ENCODE measurements at places on chromosomes 3 and 15.

DNA sequence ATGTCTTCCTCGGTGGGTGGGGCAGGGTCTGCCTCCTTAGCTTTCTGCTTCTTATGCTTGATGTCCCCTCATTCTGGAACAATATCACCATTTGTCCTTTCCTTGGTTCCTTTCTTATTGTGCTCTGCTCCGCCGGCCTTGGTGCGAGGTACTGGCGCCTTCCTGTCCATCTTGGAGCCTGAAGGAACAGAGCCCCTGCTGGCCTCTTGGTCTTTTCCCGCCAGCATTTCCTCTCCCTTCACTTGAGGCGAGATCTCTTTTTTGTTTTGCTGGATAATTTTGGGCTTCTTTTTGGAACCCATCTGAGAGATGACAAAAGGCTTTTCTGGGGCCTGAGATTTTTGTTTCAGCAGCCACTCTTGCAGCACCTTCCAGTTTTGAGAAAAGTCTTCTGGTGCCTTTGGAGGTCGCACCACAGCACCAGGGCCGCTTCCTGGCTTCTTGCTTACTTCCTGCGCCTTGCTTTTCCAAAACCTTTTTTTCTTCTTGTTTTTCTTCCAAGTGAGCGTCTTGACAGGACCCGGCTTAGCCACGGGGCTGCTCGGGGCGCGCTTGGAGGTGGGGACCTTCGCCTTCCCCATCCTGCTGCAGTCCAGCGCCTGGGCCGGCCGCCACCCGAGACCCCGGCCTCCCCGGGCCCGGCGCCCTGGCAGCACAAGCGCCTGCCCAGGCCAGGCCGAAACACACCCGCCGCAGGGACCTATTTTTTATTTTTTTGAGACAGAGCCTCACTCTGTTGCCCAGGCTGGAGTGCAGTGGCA is 127.1 kb downstream of the KLF13 start:
- DNase-seq, result no peak

DNA sequence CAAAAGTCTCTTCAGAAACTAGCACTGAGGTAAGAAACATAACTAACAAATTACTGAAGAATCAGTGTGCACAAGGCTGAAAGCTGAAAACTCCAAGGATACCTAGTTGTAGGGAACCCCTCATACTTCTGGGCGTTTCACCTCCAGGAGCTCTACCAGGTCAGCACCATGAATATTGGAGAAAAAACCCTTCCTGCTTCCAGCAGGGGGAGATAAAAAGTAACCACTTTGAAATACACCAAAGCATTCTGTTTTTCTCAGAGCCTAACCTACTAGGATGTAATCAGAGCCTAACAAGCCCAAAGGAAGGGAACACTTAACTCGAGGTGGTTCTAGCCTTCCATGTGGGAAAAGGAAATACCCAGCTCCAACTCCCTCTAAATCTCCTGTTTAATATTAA is 175.8 kb upstream of the MME start:
- DNase-seq, result no peak

GRCh38 chr3:11393401-11393800 is 121.2 kb downstream of the ATG7 start:
- no peak for DNase-seq

GRCh38 chr3:183460081-183461055 is 31.9 kb upstream of the MCF2L2 start:
- DNase-seq, result no peak

GRCh38 chr3:16800361-16800760 is 84.4 kb upstream of the PLCL2 start:
- no peak for DNase-seq

DNA sequence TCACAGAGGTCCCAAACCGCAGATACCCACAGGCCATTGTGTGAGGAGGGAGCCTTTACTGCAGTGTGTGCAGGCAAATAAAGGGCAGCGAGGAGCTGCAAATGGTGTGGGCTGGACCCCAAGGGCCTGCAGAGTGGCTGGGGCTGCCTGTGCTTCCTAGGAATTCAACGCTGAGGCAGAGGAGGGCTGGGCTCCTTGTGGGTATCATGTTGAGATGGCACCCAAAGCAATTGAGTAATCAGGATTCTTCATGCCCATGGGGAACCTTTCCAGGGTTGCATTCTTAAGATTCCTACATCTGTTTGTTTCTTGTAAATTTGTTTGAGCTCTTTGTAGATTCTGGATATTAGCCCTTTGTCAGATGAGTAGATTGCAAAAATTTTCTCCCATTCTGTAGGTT is 85.4 kb upstream of the LIPC start:
- no peak for DNase-seq

DNA sequence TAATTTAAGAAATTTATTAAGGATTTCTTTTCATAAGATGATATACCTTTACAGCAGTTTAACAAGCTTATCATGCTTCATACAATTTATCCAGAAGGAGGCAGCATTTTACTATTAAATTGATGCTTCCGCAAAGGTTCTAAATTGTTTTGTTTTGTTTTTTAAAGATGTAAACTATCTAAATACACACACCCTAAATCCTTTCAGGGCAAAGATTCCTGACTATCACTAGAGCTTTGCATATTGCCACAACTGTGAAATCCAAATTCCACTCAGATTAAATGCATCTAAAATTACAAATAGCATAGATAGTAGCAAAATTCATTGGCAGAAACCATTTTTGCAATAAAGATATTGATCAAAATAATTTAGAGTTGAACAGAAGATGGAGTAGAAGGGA is 44.5 kb upstream of the CCNL1 start:
- peak; percentile 11 for DNase-seq

GRCh38 chr15:88878720-88879184 is 16.6 kb downstream of the HAPLN3 start:
- no peak for DNase-seq

DNA sequence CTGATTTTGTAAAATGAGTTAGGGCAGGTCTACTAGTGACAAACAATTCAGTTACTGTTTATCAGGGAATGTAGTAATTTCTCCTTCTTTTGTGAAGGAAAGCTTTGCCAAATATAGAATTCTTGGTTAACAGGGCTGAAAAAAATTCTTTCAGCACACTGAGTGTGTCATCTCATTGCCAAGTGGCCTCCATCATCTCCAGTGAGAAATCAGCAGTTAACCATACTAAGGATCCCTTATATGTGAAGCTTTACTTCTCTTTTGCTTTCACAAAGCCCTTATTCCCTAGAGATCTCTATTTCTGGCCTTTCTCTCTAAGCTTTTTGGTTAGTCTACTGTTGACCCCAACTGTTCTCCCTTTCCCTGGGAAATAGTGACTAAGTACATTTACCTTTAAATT is 269.1 kb downstream of the SCAPER start:
- DNase-seq, result no peak

GRCh38 chr3:77690284-77690845 is 650.5 kb downstream of the ROBO2 start:
- no peak for DNase-seq

- DNase-seq, result peak; percentile 90
Measured at GRCh38 chr3:73516631-73517030, 108.1 kb downstream of the PDZRN3 start.

- DNase-seq, result no peak
Measured at GRCh38 chr3:126937973-126938372, 44.9 kb upstream of the PLXNA1 start.

GRCh38 chr3:23389686-23390085 is 186.6 kb downstream of the UBE2E2 start:
- no peak for DNase-seq

DNA sequence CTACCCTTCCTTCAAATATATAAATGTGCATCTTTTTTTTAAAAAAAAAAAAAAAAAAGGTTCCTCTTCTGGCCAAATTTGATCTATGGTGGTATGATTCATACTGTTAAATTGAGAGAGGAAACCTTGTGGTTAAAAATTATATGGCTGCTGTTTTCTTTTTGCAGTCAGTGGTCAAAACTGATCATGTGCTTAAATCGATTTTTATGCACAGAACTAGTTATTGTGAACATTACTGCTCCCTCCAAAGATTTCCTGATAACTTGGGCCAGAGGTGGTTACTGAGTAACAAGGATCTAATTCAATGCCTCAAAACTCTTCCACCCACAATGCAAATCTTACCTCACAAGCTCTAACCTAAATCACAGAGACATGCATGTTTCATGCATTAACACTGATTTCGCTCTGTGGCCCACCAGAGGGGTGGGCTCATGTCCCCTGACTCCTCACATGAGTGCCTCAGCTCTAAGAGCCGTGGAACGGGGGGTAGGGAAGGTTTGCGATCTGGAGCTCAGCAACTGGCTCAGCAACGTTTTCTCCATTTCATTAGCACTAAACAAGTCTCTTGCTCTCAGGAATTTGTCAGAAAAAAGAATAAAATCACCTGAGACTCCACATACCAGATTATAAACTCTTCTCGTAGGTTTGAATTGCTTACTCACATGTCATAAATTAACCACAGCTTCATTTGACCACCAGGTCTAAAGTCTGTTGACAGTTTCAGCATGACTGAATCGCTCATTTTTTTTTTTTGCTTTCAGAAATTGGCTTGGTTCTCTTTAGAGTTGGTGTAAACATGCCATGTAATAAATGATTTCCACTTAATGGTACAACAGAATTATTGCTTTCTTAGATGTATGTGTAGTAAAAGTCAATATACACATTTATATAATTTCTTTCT is 280.4 kb downstream of the CD47 start:
- DNase-seq, result no peak

GRCh38 chr3:72462595-72463011 is 385.6 kb downstream of the SHQ1 start:
- DNase-seq, result no peak

DNA sequence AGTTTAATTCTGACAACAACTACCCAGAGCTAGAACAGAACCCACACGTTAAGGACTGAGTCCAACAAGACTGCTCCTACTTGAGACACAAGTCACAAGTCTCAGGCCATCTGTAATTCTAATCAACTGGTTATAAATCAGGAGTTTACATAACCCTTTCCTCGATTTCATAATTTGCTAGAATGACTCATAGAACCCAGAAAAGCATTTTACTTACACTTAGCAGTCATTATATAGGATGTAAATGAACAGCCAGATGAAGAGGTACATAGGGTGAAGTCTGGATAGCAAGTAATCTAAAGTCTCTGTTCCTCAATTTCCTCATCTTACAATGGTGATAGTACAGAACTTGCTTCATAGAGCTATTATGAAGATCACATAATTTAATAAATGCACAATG is 1018.2 kb downstream of the DIPK2A start:
- no peak for DNase-seq

DNA sequence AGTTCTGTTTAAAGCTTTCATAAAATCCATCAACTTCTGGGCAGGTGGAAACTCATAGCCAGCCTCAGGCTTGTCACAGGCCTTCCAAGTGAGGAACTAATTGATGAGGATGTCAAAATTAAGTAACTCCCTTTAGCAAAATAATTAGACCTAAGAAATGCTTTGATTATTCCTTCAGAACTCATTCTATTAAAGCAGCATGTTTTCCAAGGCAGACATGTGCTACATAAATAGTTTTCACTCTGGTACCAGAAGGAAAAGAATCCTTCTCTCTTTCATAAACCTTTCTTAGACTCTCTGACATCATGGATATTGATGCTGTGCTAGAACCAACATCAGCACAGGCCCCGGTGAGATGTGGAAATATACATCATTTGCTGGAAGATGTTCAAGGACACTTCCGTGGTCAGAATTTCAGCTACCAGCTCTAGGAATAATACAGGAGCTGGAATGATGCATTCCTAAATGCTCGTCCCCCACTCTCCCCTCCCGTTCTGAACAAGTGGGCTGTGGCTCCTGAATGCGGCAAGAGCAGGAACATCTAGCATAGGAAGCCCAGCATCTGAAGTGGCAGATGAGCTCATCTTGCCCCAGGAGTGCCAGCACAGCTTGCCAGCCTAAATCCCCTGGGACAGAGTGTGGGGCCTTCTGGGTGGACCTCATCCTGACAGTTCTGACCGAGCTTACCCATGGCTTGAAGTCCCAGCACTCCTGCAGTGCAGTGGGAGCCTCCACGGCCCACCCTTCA is 82.4 kb downstream of the WWTR1 start:
- DNase-seq, result no peak

GRCh38 chr3:171115667-171116066 is 89.1 kb upstream of the SLC2A2 start:
- DNase-seq, result no peak

DNA sequence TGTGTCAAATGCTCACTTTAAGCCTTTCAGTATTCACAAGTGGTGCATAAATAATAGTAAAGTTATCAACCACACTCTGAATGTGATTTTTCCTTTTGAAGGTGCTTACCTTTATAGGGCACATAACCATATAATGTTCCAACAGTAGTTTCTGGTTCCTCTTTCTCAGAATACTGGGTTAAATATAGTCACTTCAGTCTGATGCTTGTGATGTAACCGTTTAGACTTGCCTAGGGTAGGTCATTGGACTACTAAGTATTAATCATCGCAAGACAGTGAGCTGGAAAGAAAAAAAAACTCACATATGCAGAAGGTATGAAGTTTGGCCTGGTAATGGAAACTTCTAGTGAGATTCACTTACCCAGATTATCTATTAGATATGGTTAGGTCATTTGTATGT is 1.9 kb downstream of the KBTBD8 start:
- DNase-seq, result no peak

DNA sequence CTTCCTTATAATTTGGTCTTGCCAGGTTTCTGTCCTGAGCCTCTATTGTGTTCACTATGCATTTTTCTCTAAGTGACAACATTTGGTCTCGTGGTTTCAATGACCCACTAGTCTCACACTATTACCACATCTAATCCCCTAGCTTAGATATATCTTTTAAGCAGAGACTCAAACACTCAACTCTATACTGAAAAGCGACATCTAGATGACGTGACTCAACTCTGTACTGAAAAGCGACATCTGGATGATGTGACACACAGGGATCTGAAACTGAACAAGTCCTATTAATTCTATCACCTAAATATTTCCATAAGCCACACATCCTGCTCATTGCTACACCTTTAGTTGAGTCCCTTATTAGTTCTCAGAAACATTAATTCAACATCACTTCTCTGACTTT is 141.7 kb upstream of the MBNL1 start:
- DNase-seq, result no peak

GRCh38 chr15:26453914-26454313 is 319.0 kb downstream of the GABRB3 start:
- DNase-seq, result no peak

- no peak for DNase-seq
Measured at GRCh38 chr3:72047221-72047871, 262.4 kb upstream of the PROK2 start.

GRCh38 chr3:36993326-36994283 is at the start of gene MLH1:
TSS of gene MLH1 (plus strand) at chr3:36993518. CDS start at chr3:36993548, 30 bp downstream.
- DNase-seq, result peak; percentile 100

DNA sequence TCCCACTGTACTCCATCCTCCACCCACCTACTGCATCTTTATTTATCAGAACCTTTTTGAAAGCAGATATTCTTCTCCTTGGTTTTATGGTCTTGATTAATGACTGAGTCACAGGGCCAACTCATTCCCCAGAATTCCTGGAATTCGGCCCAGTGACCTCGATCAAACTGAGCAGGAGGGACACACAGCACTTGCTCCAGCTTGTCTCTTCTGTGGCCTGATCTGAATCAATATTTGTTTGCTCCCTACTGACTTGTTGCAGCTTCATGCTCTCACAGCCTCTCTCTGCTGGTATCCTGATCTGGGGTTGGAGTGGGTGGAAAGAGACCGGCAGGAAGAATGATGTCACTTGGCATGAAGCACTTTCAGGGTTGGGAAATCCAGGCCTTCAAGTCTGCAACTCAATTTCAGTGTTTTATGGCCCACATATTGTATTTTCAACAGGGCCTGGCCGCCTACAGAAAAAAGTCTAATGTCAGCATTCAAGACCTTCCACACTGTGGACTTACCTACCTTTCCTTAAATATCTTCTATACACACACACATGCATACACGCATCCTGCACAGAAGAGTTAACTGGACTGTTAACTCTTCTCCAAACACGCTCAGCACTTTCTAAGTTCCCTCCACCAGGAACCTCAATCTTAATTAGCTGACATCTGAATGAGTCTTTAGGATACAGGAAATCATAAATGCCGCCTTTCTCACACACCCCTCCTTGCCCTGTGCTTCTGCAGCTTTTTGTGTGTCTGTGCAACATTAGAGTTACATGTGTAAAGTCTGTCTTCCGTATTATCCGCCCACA is 4.6 kb downstream of the ANXA2 start:
- no peak for DNase-seq
